IPS DF 6.9 (cell line): ENCODE measurements at places on chromosomes 7 and 10.

DNA sequence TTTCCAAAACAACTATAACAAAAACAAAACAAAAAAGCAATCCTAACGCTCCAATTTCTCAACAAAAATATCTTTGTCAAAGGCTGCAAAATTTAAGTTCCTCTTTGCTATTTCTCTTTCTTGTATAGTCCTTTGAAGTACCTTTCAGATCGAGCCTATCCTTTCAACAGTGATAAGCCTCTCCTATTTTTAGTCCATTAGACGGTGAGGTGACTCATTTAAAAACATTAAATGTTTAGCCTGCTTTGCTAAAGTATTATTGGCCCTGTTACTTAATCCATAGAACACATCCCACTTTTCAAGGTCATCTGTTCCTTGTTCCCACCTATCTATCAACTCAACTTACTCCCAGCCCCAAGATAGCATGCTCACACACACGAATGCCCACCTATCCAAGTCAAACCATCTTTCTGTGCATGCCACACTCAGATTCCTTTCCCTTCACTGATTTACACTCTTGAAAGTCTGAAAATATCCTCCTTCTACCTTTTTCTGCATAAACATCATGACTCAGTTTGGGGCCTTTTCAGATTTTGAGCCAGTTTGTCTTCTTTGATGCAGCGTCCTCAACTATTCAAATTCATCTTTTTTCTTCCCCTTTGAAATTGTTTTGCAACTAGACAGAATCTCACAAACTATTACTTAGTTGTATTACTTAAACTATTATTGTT is 224.9 kb upstream of the TMEM229A start:
- no peak for DNase-seq

DNA sequence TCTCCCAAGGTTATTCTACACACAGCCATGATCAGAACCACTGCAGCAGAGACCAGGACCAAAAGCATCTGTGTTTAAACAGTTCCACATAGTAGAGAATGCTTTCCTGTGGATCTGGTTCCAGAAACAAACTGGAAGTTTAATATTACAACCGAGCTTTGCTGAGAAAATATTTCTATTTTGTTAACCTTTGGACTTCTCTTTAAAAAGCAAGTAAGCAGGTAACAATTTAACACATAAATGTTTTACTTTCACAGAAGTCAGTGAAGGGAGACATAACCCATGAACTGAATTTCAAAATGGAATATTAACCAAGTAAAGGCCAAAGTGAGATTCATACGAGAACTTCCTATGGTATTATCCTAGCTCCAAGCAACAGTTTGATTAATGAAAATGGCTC is 98.6 kb upstream of the PHYHIPL start:
- DNase-seq, result no peak

GRCh38 chr7:137975221-137975620 is 26.7 kb downstream of the CREB3L2 start:
- DNase-seq, result no peak

DNA sequence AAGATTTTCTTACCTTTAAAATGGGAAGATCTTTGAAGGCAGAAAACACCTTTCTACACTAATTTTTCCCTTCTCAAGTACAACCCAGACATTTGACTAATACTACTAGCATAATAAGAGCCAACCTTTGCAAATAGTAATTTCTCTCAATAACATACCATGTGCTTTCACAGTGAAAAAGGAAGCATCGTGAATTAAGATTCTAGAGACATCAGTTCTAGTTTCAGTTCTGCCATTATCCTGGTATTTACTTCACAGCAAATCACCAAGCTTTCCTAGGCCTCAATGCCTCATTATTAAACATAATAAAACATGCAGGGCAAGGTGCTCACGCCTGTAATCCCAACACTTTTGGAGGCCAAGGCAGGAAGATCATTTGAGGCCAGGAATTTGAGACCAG is 24.9 kb downstream of the GSAP start:
- DNase-seq, result no peak

DNA sequence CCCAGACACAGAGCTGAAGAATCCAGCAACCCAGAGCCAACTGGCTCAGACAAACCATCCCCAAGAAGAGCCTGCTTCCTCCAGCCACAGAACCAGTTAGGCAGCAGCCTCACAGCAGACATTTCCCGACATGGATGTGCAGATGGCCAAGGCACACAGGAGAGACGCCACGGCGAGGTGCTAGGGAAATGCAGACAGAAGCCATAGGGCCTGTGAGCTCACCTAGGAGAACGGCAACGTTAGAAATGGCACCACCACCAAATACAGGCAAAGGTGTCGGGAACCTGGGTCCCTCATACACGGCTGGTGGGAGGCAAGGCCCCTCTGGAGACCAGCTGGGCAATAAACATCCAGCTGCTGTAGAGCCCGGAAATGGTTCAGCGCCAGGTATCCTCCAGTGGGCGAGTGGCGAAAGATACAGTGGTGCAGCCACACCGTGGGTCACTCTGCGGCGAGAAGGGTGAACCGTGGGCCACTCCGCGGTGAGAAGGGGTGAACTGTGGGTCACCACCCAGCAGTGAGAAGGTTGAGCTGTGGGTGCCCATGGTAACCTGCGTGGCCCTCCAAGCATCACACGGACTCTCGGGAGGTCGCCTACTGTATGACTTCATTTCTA is 31.2 kb downstream of the JAKMIP3 start:
- no peak for DNase-seq

- no peak for DNase-seq
These were observed 114.3 kb upstream of the YAE1 start for GRCh38 chr7:39451901-39452300.

DNA sequence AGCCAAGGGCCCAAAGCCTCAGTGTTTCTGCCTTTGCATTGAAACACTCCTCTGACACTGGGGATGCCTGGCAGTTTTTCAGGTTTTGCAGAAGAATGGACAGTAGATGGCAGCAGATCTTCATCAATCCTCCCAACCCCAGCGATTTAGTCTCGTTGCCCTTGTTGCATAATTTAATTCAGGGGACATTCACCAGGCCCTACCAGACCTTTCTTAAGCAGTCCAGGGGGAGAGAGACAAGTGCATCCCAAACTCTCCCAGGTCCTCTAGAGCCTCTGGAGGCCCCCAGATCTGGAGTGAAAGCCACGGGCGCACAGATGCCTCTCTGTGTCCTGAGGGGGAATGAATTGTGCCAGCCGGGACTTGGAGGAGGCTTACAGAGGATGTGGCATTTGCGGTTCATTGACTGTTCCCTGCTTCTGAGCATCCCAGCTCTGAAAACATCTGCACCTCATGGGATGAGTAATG is 29.6 kb downstream of the MINDY4 start:
- peak; percentile 43 for DNase-seq

GRCh38 chr7:83617858-83618257 is 31.1 kb downstream of the SEMA3E start:
- DNase-seq, result no peak

GRCh38 chr10:126080879-126081411 is 184.6 kb downstream of the FANK1 start:
- no peak for DNase-seq

DNA sequence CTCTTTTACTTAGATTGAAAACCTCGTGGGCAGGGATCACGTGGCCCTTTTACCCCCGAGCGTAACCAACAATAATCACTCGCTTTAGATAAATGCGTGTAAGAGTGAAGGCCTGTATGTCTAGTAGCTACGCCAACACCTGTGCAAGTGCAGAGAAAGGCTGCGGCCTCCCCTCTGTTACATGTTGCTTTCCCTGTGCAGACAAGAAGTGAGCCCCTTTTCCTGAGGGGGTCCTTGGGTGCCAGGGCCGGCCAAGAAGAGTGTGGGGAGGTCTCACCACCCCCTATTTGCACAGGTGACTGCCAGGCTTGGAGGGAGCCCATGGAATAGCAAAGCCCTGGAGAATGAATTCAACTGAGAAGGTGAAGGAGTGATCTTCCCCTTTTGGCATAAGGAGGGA is 35.6 kb upstream of the CNPY1 start:
- DNase-seq, result no peak

DNA sequence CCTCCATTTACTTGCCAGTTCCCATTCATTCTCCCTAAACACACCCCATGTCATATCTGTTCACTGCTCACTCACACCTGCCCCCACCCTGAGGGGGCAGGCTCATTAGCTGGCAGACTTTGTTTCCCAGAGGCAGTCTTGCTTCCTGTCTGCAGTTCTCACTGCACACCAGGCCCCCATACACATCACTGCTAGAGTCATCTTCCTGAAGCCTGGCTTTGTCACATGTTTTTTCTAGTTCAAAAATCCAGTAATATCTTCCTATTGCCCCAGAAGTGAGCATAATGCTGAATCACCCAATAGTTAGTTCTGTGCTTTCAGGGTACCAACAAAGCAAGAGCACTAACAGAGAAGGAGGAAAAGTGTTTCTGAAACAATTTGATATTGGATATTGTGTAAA is 1.9 kb downstream of the LRRC72 start:
- DNase-seq, result no peak

GRCh38 chr10:79056736-79057391 is 11.9 kb upstream of the ZMIZ1 start:
- DNase-seq, result no peak

GRCh38 chr7:25913598-25914224 is 238.3 kb upstream of the NFE2L3 start:
- DNase-seq, result no peak

- DNase-seq, result no peak
These were observed 54.8 kb upstream of the SLC35B4 start for GRCh38 chr7:134371536-134371935.

DNA sequence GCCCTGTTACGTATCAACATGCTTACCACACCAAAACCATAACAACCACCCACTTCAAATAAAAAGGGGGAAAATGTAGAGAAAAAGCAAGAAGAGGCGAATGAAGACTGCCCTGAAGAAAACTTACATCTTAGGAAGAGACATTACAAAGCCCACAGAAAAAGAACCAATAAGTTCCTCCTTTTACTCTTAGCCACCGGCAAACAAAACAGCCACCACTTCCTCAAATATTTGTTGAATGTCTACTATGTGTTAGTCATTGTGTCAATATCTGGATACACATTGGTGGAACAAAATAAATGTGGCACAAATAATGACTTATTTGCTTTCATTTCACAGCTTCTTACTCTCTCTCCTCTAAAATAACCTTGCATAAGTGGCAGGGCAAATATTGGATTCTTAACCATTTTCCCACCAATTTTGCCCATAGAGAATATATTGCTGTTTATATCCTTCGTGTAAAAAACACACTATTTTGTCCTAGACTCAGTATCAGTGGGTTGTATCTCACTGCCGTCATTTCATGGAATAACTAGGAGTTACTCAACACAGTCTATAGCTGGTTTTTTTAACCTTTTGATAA is 106.8 kb downstream of the ANK3 start:
- DNase-seq, result no peak

DNA sequence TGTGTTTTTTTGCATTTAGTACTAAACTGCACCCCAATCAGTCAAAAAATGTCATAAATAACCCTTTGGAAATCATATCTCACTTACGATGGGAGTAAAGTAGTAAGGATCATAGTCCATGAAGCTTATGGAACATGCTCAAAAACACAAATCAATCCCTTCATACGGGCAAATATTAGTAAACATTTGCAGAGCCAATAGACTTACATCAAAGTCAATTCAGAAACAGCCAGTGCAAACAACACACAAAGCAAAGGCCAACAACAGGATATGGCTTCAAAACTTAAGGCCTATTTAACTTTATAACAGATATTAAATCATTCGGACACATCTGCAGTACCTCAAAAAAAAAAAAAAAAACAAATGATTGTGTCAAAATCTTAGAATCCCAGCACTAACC is 32.1 kb downstream of the SGCE start:
- DNase-seq, result no peak

- no peak for DNase-seq
These were observed 126.5 kb downstream of the CUBN start for GRCh38 chr10:17003151-17003550.

DNA sequence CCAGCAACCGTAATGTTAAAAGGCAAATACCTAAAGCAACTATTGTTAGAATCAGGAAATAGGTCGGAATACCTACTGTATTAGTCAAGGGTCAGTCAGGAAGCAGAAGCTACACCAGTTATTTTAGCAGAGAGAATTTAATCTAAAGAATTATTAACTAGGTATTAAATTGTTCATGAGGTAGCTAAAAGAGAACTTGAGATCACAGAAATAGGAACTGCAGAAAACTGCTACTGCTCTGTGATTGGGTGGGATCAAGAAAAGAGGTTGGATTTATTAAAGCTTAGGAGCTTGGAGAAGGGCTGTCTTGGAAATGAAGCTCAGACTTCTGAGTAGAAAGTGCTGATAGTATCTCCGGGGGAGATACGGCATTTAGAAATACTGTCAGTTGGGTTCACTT is 20.0 kb upstream of the ZNF438 start:
- no peak for DNase-seq

DNA sequence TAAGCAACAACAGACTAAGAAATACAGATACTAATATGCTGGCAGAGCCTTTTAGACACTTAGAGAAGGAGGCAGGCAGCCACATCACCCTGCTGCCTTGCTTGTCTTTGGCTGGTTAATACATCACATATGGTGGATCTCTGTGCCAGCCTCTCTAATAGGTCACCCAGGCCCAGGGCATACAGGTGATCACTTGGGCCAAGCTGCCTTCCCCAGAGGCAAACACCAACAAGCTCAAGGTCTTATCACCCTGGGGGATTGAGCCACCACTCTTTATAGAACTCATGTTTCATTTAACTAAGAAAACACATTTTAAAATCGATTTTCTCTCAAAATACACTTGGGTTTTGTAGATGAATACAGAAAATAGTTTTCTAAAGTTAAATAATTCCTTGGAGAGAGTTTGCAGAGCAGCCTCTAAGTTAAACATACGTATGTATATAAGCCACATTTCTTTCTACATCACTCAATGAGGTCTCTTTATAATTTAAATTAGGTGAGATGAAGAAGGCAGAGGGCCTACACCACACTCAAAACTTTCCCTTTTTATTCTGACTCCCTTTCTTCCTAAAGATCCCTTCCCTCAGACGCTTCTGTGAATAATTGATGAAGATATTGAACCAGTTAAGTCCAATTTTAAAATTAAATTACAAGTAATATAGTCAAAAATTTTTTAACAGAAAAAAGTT is 556.8 kb upstream of the GHITM start:
- no peak for DNase-seq

DNA sequence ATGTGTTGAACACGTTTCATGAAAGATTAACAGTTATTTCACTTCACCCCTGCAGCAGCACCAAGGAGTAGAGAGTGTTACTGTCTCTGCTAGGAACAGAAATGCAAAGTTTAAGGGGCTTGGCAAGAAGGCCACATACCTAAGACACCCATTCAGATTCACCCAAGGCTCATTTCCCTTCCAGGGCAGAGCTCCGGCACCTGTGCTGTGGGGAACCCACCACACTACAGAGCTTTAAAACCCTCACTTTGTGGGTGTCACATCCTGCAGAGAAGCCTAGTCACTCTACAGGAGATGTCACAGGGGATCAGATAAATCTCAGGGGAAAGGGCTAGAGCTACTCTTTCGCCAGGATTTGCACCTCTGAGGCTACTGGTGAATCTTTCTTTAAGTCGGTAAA is 176.1 kb upstream of the KLF6 start:
- no peak for DNase-seq
